Gastroesophageal sphincter (tissue), 4 donors: ENCODE measurements at places on chromosomes 13 and 19.

- ATAC-seq, result no peak
These were observed 170.0 kb downstream of the KDM4B start for GRCh38 chr19:5138606-5139582.

- ATAC-seq, result no peak
These were observed 185.9 kb downstream of the NALCN start for GRCh38 chr13:101230271-101230890.

- ATAC-seq, result no peak
These were observed 106.1 kb downstream of the RGCC start for GRCh38 chr13:41563341-41563983.

- no peak for ATAC-seq
These were observed 6.3 kb downstream of the HAUS5 start for GRCh38 chr19:35618857-35619256.

DNA sequence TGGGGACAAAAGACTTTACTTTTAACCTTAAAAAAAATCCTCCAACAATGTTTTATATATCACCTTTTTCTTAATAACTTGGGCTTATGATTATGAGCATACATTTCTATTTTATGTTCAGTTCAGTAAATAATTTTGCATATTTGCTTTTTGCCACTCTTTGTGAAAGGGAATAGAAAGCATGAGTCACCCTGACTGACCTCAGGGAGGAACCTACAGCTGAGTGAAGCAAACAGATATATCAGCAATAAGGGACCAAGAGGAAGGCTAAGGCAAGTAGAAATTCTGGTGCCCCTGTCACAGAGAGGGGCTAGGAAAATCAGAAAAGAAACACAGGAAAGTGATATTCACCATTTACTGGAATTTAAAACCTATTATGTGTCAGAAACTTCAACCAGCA, 37.2 kb upstream of the SOHLH2 start:
- no peak for ATAC-seq

DNA sequence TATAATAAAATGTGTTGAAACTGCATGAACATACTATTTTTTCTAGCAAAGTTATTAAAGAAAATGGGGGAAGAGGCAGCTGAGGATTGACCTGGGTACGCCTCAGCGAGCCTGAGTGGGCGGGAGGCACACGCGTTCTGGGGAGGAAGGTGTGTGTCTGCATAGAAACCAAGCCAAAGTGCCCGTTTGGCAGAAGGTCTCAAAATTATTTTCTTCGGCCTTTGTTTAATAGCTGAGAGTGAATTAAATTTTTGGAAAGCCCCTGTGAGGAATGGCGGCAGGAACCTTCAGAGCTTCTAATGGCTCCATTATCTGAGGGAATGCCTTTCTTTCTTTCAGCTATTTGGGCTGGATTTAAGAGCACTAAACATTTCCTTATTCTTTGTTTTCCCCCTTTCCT, 5.2 kb downstream of the ZIC2 start:
- no peak for ATAC-seq

DNA sequence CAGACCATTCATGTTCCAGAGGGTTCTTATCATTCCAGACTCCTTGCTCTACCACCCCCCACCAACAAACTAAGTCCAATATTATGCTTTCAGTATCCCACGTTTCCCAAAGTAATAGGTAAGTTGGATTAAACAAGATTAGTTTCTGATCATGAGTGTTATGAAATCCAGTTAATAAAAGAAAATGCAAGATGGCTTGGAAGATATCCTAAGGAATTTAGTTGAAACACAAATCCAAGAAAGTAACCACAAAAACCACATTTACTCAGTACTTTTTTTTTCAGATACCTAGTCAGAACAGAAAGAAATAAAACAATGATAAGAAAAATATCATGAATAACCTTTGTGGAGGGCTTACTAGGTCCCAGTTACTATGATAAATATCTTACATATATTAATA, 119.4 kb upstream of the MIR17HG start:
- ATAC-seq, result no peak

DNA sequence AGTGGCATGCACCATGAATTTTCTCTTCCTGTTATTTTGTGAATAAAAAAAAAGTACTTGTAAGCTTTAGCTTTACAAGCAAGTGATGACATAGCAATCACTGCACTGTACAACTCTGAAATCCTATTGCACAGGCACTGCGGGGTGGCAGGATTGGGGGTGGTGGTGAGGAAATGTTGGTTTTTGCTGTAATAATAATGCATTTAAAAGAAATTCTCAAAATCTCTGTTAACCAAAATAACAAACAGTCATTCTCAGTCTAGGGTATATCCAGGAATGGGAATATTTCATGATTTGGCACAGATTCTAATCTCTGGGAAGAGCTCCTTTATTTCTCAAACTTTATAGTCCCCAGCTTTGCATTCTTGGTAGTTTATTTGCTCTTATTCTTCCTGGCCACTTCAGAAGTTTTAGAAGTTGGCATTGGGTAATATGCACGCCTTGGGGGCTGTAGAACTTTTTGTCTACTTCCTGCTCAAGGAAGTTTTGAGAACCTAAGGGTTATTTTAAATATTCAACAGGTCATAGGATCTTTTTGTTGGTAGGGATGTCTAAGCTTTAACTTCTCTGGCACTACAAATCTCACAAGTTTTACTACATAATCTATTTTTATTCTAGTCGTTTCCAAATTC, 353.0 kb upstream of the KLF12 start:
- ATAC-seq, result no peak

DNA sequence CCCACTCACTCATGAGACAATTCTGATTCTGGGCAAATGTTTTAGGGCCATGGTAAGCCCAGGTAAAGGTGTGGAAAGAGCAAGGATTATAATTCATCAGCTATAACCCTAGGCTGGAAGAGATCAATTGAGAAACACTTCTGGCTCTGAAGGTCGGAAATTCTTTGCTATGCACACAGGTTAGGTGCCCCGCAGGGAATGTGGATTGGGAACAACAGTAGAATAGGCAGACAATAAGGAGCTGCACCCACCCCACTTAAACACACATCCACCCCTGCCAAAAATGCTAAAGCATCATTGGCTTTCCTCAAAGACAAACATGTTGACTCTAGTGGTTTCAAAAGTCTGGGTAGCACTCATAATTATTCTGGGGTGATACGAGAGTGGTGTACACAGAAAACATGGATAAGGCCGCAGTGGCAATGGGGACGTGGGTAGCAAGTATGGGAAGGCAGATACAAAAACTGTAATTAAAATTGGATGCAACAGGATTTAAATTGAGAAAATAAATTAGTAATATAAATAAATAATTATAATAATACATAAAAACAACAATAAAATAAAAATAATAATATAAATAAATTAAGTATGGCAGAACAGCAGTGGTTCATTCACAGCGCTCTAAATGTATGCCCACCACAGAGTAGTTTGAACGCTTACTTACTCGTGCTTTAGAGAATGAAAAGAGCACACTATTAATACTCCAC, 8.6 kb downstream of the EFNB2 start:
- no peak for ATAC-seq

DNA sequence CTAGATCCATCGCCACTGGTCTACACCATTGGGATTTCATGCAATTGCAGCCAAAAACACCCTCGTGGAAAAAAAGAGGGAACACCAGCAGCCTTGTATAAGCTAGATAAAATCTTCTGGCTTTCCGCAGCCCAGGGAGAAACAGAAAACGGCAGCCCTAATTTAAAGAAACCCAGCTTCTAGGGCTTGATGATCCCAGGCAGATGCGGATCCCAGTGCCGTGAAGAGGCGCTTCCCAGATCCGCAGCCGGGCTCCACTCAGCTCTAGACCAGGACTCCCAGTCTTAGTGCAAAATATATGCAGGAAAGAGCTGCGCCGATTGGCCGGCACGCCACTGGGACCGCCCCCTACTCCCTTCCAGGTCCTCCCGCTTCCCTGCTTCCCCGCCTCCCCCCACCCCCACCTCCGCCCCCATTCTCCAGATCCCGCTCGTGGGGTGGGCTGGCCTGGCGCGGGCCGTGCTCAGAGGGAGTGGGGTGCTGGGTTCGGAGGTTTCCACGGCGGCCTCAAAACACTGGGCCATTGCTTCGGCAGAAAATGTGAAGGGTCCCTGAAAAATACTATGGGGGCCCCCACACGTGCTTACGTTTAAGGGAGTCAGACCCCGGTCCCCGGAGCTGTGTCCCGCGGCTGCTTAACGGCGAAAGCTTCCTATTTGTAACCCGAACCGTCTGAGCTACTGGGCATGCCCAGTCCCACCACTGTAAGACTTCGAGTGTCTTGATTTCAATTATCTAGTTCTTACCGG, 63.1 kb downstream of the SERP2 start:
- peak; percentile 92 for ATAC-seq

DNA sequence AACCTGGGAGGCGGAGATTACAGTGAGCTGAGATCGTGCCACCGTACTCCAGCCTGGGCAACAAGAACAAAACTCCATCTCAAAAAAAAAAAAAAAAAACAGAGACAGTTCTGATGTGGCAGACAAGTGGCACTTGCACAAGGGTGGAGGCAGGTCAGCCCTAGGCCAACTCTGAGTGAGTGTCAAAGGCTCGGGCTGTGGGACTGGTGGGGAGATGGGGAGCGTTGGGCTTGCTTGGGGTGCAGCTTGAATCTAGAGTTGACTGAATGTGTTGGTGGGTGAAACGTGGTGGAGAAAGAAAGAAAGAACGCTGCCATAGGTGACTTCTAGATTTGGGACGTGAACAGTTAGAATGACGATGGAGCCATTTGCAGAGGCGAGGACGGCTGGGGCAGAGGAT, 121.3 kb upstream of the SPACA7 start:
- ATAC-seq, result no peak

DNA sequence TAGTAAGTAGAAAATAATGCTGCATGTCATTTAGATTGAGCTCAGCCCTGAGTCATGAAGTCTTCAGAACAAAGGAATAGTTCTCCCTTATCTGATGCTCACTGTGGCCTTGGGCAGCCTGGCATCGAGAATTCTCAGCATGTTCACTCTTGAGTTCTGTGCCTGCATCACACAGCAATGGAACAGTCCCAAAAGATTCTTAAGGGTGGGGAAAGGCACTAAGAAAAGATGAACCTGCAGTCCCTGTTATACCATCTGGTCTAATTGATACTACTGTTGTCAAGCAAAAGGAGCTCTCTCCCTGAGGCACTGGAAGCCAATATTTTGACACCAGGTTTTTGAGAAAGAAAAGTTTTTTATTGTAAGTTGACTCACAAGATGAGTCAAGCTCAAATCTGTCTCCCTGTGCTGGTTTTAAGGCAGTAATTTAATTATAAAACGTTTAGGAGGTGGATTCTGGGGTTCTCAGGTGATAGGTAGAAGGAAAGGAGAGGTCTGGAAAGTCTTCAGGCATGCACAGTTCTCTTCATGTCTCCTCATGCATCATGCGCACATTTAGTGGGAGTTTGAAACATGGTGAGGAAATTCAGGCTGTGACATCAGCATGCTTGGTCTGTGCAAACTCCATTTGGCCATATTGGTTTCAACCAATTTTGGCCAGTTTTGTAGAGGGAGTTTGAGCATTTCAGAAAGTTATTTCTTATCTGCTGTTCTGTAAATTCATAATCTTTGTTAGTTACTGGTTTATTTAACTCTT, 38.1 kb upstream of the ZNF766 start:
- no peak for ATAC-seq

DNA sequence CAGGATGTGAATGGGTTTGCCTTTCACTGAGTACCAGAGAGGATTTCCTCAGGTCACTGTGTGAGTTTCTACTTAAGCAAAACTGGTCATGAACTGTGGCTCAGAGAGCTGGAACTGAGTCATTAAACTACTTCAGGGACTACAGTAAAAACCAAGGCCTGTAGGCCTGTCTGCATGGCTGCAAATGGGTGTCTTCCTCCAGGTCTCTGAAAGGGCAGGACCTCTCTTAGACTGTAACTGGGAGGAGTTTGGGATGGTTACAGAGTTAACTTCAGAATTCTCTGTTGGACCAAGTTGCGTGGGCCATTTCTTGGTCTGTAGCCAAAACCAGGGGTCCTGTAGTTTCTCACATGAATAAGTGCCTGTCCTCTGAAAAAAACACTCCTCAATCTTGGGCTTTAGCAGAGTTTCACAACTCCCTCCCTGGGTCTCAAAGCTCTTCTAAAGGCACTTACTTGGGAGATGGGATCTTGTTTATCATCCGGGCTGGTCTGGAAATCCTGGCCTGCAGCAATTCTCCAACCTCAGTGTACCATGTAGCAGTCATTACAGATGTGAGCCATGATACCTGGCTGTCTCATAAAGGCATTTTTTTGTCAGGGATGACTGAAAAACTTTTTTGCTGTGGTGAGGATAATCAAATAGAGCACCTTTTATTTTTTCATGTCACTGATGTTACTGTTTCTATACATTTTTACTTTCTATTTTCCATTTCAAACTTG, 19.7 kb downstream of the ZNF714 start:
- no peak for ATAC-seq

DNA sequence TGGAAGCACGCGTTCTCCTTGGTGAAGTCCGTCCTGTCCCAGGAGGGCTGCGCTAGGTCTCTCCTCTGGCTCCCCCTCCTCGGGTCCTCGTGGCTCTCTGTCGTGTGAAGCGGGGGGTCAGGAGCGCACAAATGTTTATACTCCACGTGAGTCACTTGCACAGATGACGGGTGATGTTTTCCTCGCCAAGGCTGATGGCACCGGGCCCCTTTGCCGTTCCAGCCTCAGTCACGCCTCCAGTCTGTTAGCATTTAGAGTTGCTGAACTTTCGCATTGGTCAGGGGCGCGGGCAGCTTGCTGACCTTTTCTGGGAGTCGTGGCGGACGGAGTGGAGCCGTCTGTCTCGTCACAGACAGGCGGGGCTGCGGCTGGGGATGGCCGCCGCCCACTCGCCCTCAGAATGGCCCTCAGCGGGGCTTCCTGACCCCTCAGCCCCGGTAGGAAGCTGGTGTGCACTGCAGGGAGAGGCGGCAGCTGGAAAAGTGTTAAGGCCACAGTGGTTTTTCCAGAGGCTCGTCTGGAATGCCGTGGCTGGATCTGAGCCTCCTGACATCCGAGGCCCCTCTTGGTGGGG, 13.7 kb downstream of the KLHL26 start:
- ATAC-seq, result peak; percentile 89

- no peak for ATAC-seq
These were observed 68.2 kb downstream of the ZNF100 start for GRCh38 chr19:21699197-21699596.

DNA sequence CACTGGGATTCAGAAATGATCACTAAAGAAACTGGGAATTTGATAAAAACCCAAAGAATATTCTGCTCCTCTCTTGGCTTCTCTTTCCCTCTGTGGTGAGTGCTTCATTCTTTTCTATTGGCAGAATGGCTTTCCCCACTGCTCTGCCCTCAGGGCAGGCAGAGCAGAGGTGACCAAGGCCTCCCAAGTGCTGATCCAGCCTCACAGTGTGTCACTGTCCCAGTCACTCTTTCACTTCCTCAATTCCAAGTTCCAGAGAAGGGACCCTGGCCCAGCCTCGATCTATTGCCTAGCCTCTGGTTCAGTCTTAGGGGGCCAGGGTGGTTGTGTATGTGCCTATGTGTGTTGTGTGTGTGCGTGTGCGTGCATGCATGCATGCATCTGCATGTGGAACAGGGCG, 180.6 kb upstream of the TMTC4 start:
- ATAC-seq, result no peak

- no peak for ATAC-seq
These were observed 1.6 kb upstream of the RAP2A start for GRCh38 chr13:97432232-97432916.
